ENCODE measurements at places on chromosomes 6 and 20. TPM values are rescaled to one million over a fixed set of nuclear protein-coding genes. Genes with fewer than 3 reads are reported as not detected.

DNA sequence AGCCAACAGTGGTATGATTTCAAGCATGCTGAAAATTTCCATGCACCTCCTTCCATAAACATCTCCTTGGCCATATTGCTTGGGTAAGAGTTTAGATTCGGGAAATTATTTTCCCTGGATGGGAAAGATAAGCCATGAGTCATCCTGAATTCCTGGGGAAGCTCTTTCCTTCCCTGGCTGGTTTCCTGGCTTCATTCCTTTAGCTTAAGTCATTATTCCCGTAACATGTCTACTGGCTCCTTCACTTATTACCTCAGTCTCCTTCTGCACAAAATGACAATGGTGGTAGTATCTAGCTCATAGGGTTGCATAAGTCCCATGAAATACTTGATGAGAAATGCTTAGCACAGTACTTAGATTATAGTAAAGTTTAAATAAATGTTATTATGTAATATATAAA, 27.6 kb downstream of the TINAG start:
- no peak for DNase-seq

- peak; percentile 94 for DNase-seq
Measured at GRCh38 chr6:2245877-2246863, 765 bp upstream of the GMDS start.

DNA sequence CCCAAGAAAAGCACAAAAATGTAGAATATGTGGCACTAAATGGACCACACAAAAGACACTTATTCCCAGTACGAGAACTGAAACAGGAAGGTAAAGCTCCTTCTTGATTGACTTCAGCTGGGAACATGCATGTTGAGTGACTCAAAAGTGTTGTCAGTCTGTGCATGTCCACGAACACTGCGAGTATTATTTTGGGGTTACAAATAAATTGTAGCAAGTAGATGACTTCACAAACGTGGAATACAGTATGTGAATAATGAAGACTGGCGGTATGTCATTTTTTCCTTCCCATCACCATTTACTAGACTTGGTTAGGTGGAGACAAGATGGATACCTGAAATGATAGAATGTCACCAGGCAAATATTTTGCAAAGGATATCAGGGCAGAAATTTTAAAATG, 45.4 kb downstream of the L3MBTL3 start:
- no peak for DNase-seq

Gene EPPIN
- polyA plus RNA-seq = not detected

Gene MATN4
- not detected for polyA plus RNA-seq

Gene C20orf202
- 4.7 TPM for polyA plus RNA-seq

Measured in large intestine (tissue), 12 donors.